ENCODE measurements at places on chromosomes 1 and 21.

- DNase-seq = no peak
Observed at GRCh38 chr1:153768316-153769181, 6.7 kb upstream of the SLC27A3 start.

- DNase-seq = no peak
Observed at GRCh38 chr1:153799016-153799415, 23.8 kb downstream of the SLC27A3 start.

DNA sequence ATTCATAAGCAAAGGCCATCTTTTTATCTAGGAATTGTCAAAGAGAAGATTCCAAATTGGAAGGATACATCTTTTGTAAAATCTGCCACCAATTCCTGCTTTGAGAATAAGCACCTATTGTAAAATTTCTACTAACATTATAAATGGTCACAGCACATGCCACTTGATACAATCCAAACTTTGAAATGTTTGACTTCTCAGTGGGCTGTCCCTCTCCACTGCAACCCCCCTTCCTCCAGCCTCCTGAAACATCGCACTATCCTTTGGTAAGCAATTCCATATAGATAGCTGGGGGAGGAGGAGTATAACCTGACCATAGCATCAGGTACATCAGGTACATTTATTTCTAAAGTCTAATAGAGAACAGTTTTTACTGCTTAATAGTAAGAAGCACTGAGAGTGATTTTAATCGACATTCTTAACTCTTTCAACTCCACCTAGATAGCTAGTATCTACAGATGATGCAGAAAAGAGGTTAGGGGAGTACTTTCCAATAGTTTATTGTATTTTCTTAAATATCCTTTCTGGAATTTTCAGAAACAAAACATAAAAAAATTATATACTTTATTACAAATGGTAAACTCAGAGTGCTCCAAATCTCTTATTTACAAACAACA is 2.9 kb downstream of the JUN start:
- DNase-seq = peak; percentile 62

DNA sequence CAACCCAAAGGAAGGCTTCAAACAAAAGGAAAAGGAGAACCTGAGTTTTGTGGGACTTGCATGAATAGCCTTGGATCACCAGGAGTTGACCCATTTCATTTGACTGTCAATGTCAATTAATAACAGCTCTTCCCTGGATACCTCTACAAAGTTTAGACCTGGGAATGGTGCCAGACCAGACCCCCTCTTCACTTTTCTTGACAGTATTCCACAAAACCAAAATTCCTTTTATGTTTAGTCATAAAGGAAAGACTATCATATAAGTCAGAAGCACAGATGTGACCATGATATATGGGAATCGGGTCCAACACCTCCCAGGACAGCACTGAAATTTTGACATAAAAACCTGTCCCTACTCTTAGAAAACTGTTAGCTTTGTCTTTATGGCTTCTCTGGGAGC is 191.8 kb downstream of the LYPLAL1 start:
- no peak for DNase-seq

- DNase-seq = no peak
Observed at GRCh38 chr1:24957016-24957807, 27.1 kb upstream of the RUNX3 start.

DNA sequence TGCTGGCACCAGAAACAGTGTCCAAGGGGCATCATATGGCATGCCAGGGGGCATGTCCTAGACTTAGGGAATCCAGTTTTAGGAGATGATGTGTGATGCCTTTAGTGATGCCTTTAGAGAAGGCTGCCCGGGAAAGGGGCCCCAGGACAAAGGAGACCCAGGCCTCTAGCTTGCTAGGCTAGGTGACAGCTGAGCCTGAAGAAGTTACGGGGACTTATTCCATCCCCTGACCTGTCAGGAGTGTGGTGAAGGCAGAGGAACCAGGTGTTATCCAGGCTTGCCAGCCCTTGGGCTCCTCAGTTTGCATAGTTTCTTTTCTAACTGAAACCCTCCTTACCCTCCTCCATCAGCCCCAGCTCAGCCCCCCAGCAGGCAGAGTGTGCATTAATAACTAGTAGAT is 269.7 kb upstream of the CSF3R start:
- no peak for DNase-seq

DNA sequence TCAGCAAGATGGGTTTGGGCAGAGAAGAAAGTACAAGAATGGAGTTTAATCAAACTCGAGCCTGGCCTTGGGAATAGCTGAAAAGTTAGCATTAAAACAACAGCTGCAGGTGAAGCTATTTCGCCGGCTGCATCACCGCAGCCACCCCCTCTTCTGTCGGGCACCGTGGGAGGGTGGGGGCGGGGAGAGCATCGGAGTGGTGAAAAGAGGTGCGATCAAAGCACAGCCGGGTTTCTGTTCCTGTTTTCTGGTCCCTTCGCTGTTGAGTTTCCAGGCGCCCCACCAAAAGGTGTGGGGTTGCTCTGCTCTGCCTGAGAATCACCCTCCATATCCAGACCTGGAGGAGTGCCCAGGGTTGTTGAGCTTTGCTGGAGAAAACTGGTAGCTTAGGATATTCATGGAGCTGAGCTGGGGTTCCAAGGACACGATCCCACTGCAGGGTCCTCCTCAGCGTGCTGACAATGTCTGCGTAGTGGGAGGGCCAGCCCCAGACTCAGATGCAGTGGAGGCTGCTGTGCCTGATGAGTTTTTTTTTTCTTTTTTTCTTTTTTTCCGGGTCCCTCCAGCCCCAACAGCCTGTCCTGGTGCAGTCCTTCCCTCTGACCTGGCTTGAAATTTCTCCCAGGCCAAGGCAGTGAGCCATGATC is 127.5 kb upstream of the C1orf174 start:
- no peak for DNase-seq

DNA sequence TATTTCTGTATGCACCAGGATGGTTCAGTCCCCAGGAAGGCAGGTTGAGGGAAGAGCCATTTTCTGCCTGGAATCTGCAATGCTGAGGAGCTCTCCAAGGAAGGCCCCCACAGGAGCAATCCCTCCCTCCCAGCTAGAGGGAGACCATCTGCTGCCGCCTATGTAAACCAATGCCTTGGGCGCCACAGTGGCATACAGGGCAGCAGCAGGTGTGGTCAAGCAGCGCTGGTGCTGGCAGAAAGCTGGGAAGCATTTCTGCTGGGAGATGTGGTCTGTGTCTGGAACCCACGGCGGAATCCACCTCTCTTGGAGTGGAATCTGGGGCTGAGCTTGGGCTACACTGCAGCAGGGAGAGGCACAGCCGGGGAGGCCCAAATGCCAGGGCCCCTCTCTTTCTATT is 283.3 kb downstream of the RRAGC start:
- DNase-seq = no peak

- DNase-seq = peak; percentile 18
Observed at GRCh38 chr1:223233019-223233409, 90.0 kb upstream of the TLR5 start.

GRCh38 chr1:44318097-44319088 is 36.7 kb downstream of the ERI3 start:
- DNase-seq = peak; percentile 43

GRCh38 chr1:241411056-241411775 is 54.2 kb upstream of the RGS7 start:
- peak; percentile 31 for DNase-seq

GRCh38 chr1:112386731-112387346 is 9.2 kb upstream of the CTTNBP2NL start:
- no peak for DNase-seq

DNA sequence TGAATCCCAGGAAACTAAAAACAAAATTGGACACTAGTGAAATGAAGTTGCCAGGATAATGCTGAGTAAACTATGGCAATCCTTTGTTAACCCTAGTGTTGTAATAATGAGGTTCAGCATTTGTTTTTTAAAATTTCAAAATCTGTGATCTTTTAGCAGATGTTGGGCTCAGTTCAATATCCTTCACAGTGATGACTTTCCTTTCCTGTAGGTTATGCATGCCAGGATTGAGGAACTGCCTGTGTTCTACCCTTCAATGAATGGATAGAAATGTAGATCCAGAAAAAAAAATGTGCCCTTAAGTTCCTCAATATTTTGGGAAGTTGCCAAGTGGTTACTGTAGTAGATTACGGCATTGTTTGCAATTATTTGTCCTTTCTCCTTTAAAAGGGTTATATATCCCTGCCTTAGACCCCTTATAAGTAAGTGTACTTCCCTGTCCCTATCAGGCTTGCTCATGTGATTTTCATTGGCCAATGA is 35.5 kb upstream of the IRF2BP2 start:
- no peak for DNase-seq

- DNase-seq = no peak
Observed at GRCh38 chr1:162420120-162420519, 8.2 kb upstream of the SH2D1B start.

DNA sequence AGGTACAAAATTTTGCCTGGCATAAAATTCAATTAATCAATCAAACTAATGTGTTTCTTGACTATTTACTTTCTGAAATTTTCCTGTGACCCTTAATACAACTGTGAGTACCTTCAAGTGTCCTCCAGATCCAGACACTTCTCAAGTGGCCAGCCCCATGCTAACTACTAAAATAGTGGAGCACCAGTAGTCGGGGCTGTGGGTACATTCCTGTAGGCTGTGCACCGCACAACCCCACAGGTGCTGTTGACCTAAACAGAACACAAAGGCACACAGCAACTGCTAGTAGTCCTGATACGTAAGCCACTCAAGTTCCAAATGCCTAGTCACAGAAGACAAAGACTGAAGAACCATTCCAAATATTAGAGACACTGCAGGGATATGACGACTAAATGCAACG is 36.6 kb downstream of the TMEM50B start:
- DNase-seq = no peak

DNA sequence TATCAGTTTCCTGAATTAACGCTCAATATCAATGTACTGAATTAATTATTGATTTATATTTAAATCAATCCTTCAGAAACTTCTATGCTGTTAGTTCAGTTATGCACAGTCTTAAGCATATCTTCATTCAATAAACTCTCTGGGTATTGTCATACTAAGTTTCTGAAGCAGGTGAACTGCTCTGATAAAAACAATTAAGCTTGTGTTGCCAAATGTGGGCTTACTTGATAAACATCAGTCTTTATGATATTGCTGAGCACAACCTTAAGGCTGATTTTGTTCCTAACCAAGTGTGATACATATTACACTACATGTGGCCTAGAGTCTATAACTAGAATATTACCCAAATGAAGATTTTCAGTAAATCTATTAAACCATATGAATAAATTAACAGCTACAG is 67.6 kb downstream of the DPYD start:
- no peak for DNase-seq

- no peak for DNase-seq
Observed at GRCh38 chr1:170863621-170864020, 71.7 kb upstream of the MROH9 start.

- DNase-seq = peak; percentile 44
Observed at GRCh38 chr1:150511551-150511950, 3.6 kb downstream of the ECM1 start.

- no peak for DNase-seq
Observed at GRCh38 chr1:228697207-228698016, 37.9 kb upstream of the RHOU start.

DNA sequence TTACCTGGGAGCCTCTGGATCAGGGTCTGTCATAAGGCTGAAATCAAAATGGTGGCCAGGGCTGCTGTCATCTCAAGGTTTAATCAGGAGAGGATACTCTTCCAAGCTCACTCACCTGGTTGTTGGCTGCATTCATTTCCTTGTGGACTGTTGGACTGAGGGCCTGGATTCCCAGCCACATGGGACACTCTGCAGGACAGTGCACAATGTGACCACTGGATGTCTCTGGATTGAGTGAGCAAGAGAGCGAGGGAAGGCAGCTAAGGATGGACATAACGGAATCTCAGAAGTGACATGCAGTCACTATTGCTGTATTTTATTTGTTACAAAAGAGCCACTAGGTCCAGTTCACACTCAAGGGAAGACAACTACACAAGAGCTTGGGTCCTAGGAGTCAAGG is 229.1 kb downstream of the S1PR1 start:
- no peak for DNase-seq

DNA sequence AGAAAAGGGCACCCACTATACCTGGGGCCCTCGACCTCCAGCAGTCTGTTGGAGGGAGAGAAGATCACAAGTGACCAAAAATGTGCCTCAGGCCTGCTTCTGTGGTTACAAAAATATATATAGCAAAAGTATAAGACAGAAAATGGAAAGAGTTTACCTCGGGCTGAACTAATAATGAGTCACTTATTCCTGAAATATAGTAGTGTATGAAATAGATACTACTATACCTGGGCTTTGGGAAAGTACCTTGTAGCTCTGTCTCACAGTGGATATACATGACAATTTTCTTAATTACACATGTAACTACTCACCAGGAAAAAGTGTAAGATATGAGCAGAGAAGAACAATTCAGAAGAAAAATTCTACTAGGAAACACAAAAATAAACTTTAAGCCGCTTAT is 7.3 kb upstream of the APCS start:
- no peak for DNase-seq

All from NCI-H748 treated with DMSO at 0.1 percent for 48 hours (cell line).